Fibroblast of the conjunctiva (primary cell): ENCODE measurements at places on chromosomes 2 and 18.

DNA sequence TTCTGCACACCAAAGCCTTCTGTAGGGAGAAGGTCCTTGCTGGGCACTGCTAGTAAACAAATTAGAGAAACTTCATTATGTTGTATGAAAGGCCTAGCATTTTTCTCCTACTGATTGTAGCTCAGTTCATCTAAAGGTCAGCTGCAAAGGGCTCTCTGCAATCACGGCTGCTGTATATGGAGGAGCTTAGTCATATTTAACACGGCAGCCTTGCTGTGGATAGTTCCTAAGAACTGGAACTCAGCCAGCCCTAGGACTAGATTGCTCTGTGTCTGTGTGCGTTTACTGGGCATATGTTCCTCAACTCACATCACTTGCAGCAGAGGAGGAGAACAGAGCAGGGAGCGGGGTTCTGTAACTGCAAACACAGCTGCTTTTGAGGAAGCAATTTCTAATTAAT, 1103.9 kb upstream of the KLHL29 start:
- DNase-seq: peak; percentile 5

- no peak for DNase-seq
Observed at GRCh38 chr18:29309366-29309765, 1132.4 kb upstream of the CDH2 start.

DNA sequence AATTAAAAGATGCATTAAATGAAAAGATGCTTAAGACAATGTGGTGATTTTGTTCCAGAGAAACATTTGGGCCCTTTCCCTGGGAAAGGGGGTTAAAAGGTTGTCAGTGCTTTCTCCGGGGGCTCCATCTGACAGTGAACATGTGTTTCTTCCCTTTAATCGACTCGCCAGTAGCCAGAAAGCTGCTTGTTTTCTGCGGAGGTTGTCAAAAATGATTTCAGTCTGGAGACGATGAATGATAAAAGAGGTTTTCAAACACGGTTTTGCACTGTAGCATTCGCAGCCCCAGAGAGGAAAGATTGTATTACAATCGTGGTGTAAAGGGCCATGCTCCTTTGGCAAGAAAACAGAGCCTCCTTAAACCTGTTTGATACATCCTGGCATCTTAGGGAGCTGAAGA, 111.5 kb upstream of the MEIS1 start:
- DNase-seq: no peak

DNA sequence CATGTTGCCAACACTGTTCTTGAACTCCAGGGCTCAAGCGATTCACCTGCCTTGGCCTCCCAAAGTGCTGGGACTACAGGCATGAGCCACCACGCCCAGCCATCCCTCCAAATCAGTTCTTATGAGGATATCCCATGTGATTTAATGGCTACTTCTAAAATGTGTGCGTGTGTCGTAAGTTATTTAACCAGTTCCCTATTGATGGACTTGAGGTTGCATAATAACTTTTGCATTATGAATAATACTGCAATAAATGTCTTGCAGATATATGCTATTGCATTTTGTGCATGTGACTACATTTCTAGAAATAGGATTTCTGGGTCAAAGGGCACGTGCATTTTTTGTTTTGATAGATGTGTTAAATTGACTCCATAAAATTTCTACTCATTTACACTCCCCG, 19.0 kb downstream of the DIPK1C start:
- DNase-seq: no peak

DNA sequence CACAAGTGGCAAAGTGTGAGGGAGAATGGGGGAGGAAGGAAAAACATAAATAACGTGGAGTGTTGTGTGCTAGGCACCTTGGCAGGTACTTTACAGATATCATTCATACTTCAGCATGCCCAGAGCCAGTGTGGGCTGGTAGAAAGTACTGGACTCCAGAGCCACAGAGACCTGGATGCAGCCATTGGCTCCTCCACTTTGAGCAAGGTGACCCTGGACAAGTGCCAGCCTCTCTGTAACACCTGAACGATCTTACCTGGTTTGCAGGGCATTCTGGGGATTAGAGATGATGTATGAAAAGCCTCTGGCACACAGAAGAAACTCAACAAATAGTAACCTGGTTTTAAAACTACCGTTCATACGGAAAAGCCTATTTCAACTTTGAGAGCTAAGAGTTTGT, 6.3 kb downstream of the LOXHD1 start:
- DNase-seq: no peak

- no peak for DNase-seq
Observed at GRCh38 chr2:84713441-84713840, 167.4 kb downstream of the TRABD2A start.
